ENCODE measurements at places on chromosomes 12 and 14.

DNA sequence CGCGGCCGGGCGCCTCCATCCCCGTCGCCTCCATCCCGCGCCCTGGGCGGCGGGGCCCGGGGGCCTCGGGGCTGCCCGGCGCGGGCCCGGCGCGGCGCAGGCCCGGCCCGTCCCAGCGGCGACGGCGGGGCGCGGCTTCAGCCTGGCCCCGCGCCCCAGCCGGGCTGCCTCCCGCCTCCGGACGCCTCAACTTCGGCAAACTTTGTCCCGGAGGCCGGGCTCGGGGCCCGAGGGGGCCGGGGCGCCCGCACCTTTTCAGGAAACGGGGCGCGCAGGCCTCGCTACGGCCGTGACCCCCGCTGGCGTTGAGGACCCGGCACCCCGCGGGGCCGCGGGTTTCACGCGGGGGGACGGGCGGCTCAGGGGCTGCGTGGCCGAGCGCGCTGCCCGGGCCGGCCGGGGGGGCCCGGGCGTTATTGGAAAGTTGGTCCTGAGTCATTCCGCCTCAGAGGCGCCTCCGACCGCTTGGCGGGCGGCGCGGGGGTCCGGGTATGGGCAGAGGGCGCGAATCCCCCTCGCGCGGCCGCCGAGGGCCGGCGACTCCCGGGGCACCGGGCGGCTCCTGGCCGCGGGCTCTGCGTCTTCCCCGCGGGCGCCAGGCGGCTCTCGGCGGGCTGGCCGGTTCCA is 575 bp downstream of the TRAF3 start:
- no peak for DNase-seq

DNA sequence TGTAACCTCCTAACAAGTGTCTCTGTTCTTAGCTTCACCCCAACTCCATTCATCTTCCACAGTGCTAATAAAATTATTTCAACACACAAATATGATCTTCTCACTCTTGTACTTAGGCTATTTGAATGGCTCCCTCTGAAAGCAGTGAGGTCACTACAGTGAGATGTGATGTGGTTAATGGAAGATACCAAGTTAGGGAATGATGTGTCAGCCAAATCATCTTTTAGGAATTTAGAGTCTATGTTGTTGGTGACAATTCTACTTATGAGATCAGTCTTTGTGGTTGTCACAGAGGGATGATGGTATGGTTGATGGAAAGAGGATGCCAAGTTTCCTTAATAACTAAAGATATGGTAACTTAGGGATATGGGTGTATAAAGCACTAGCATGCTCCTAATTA is 57.6 kb downstream of the POLR3B start:
- DNase-seq, result no peak

DNA sequence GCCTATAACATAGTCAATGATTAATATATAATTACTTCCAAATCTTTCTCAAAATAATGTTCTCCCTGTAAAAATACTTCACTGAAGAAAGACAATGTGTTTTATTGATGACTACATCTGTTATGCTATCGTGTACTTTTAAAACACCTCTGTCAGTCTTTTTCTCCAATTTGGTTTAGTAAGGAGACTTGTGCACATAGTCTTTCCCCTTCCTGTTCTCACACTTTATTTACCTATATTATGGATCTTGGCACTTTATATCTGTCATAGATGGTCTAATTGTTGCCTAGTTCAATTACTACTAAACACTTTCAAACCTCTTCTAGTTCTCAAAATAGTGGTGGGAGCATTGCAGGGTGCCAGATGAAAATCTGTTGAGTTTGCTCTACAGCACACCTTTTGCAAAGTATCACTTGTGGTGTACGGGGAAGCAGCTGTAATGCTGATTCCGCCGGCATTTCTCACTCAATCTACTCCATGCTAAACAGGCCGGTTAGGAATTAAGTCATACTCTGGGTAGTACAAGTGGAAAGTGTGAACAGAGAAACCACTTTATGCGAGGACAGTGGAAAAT is 1.1 kb upstream of the INSM2 start:
- DNase-seq, result no peak

GRCh38 chr12:125132698-125133400 is 67.6 kb downstream of the AACS start:
- no peak for DNase-seq

GRCh38 chr14:33309106-33309505 is 370.4 kb downstream of the NPAS3 start:
- DNase-seq, result no peak

- DNase-seq, result no peak
Measured at GRCh38 chr12:114799574-114800487, 115.9 kb upstream of the TBX3 start.

Data from nucleus accumbens (tissue), 56 donors.